Nucleus accumbens (tissue), 56 donors: ENCODE measurements at places on chromosomes 5 and 9.

DNA sequence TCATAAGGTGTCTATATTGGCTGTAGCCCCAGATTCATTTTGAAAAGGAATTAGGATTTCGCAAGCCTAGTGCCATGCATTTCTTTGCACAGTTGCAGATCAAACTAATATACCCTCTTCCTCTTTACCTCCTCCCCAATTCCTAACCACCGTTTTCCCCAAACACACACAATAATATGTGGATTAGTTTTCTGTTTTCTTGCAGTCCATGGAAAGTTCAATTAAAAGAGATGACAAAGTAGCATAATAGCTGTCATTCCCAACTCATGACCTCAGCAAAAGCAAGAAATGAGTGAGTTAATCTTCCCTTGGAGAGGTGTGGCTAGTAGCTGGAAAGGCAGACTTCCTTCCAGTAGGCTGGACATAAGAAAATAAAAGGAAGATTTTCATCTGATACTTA lies 349.1 kb downstream of the TMEM232 start:
- no peak for DNase-seq

GRCh38 chr9:70092190-70092589 lies 48.5 kb downstream of the MAMDC2 start:
- DNase-seq, result no peak

DNA sequence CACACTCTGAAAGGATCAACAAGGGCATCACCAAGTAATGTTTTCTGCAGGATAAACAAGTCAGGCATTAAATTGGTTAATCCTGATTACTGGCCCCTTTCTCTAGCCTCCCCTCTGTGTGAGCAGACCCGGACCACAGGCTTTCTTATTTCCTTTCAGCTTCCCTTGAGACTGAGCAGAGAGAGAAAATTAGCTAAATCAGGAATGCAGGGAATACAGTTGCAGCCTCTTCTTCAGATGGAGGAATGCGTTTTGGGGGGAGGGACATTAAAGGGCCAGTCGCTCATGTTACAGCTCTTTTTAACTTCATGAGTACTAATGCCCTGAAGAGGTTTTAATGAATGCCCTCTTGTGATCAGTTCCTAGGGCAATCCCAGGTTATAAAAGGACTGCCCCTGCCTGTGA lies 19.8 kb downstream of the PCDHAC2 start:
- no peak for DNase-seq

DNA sequence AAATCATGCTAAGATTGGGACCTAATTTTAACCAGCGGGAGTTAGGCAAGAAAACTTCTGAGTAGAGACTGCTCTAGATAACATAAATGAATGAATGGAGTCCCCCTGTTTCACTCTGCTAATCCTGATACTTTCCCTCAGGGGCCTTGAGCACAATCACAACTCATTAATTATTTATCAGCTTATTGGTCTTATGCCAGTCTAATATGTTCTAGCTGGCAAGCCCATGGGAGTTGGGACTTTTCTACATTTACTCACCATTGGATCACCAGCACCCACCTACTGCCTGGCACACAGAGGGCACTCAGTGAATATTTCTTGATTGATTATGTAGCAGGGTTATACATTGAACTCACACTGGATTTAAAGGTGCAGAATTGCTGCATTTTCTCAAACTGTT lies 13.5 kb upstream of the TMED7 start:
- no peak for DNase-seq

GRCh38 chr9:129514497-129514867 lies 106.4 kb downstream of the C9orf50 start:
- DNase-seq, result no peak

DNA sequence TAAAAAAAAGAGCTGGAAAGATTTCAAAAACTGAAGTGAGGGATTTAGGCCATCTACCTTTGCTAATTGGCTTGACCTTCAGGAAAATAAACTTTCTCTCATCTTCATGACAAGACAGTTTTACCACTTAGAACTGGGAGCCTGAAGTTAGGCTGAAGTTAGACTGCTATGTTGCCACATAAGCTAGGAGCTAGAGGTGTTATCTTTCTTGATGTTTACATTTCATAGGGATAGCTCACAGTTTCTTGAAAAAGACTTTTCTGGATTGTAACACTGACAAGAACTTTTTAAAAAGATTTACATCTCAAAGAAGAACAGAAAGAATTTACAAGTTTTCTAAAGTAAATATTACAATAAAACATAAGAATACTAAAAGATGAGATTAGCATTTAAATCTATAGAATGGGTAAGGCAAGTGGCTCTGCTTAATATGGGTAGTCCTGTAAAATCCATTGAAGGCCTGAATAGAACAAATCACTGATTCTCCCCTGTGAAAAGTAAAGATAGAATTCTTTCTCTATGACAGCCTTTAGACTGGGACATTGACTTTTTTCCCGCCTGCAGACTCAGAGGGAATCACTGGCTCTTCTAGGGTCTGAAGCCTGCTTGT lies 1665.4 kb upstream of the CDH9 start:
- DNase-seq, result no peak

GRCh38 chr9:38388283-38389223 lies 3.9 kb upstream of the ALDH1B1 start:
- DNase-seq, result no peak

DNA sequence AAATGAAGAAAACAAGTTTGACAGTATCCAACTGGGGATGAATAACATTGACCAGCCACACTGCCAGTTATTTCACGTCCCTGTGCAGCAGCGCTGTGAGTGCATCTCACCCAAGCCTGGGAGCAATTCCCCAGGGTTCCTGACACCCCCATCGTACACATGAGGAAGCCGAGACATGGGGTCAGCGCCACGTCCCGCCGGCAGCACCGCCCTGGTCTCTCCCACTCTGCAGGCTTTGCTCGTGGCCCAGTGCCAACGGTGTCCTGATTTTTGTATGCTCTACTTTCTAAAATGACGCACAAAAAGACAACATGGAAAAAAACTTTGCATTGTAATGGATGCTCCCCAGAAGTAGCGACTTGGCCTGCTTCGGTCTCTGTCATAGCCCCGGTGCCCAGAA lies 14.3 kb downstream of the GTF3C5 start:
- no peak for DNase-seq

GRCh38 chr5:109759306-109759705 lies 69.6 kb downstream of the MAN2A1 start:
- DNase-seq, result no peak

GRCh38 chr9:101311191-101311590 lies 73.6 kb downstream of the BAAT start:
- DNase-seq, result no peak

DNA sequence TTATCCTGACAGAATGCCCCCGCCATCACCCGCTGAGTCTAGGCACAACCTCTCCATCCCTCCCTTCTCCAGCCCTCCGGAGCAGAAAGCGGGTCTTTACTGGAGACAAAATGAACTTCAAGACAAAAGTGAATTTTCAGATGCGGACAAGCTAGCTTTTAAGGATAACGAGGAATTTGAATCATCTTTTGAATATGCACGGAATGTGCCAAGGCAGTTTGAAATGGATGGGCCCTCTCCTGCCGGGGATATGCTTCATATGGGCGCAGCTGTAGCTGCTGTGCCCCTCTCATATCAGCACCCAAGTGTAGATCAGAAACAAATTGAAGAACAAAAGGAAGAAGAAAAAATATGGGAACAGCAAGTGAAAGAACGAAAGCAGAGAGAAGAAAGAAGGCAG lies 37.5 kb downstream of the CPLANE1 start:
- no peak for DNase-seq
